ENCODE measurements at places on chromosomes 2 and 18.

DNA sequence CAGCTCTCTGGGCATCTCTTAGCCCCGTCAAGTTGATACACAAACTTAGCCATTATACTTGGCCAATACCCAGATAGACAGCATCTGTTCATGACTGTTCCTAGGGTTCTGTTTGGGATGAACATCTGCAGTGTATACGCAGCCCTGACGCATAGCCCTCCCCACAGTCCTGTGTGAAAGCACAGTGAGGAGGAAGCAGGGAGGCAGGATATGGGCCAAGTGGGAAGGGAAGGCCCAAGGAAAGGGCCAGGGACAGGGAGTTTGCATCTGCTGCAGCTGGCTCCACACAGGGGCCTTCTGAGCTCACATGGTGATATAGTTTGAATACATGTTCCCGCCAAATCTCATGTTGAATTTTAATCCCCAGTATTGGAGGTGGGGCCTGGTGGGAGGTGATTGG lies 80.2 kb downstream of the CMPK2 start:
- no peak for DNase-seq

DNA sequence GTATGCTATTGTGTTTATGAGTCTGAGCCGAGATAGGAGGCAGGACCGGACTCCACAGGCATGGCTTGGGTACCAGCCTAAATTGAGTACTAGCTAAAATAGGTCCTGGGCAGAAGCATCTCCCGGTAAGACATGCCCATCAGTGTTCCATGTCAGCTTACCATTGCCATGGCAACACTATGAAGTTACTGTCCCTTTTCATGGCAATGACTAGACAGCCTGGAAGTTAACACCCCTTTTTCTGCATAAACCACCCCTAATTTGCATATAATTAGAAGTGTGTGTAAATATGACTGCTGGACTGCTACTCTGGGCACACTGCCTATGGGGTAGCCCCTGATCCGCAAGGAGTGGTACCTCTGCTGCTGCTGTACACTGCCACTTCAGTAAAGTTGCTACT lies 1005.1 kb upstream of the FAM98A start:
- DNase-seq = no peak

DNA sequence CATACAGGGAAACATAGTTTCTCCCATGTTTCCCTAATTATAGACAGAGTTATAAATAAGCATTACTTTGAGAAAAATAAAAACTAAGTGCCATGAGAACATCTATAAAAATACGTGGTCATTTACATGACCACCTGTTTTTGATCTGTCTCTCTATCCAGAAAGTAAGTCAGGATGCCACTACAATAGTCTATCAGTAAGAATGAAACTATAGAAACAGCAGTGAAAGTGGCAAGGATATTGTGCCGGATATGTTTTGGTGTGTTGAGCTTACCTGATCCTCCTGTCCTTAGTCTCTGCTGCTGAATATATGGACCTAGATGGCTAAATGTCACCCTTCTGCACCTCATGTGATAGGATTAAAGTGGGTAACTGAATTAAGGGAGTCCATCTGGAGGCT lies 512.4 kb downstream of the LRP1B start:
- DNase-seq = no peak

GRCh38 chr2:42169874-42170521 lies 845 bp downstream of the EML4 start:
- DNase-seq = peak; percentile 40

DNA sequence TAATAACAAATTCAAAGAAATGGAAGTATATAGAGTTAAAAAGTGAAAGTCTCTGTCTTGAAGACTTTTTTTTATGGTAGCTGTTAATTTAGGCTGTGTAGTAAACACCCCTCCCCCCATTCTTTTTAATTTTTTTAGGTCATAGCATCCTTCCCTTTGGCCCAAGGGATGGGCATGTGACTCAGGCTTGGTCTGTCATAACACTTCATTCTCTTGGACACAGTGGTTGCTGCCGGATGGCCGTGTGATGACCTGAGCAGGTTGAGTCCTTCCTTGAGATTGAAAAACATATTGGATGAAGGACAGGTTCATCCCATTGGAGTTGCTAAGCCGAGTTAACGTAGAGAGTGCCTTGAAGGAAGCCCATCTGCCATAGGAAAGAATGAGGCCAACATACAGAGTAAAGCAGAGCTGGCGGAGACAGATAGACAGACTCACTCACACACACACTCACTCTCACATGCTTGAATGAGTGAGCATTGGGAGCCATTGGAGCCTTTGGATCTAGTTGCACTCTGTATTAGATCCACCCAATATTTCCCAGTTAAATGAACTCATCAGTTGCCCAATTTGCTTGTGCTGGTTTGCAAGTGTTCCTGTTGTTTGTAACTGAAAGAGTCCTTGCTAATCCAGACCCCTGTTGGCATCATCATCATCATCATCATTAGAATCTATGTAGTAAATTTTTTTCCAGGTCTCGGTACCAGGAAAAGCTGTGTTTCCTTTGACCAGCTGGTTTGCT lies 14.7 kb downstream of the NCOA1 start:
- DNase-seq = no peak

- DNase-seq = no peak
These were observed 12.1 kb upstream of the TRAF3IP1 start for GRCh38 chr2:238308177-238308576.

DNA sequence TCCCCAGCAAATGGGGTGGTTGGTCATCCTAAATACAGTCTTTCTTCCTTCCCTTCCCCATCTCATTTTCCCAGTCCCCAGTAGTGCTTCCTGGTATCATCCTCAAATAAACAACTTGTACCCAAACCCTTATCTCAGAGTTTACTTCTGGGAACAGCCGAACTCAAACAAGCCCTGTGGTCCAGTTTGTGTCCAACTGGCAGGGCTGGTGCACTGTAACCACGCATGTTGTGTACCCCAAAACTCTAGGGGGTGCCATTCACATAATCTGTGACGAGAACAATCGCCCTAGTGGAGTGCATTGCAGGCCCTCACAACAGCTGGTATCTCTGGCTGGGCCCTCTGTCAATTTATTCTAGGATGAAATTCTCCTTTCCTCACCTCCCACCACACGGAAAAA lies 366.2 kb downstream of the TNS1 start:
- no peak for DNase-seq

DNA sequence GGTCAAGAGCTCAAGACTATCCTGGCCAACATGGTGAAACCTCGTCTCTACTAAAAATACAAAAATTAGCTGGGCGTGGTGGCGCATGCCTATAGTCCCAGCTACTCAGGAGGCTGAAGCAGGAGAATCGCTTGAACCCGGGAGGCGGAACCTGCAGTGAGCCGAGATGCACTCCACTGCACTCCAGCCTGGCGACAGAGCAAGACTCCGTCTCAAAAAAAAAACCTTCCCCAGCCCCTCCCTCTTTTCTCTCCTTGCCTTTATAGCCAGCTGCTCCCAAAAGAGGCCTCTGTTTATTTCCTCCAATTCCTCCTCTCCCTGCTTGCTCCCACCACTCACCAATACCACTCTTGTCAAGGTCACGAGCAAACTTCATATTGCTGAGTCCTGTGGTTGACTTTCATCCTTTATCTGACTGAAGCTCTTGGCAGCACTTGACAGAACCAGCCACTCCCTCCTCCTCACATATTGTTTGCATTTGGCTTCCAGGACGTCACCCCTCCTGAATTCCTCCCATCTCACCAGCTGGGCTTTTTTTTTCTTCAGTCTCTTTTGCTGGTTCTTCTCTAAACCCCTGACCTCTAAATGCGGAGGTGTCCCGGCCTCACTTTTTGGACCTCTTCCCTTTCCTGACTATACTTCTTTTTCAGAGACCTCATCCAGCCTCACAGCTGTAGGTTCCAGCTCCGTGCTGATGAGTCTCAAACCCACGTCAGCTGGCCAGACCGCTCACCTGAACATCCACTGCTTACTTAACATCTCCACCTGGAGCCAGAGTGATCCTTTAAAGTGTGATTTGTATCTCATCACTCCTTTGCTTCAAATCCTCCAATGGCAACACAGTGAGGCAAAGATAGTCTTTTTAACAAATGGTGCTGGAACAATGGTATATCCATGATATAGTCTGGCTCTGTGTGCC lies 84.6 kb upstream of the CAB39 start:
- DNase-seq = no peak

GRCh38 chr2:3631161-3631850 lies 26.7 kb upstream of the ALLC start:
- no peak for DNase-seq

- no peak for DNase-seq
These were observed 206.6 kb downstream of the NDUFA10 start for GRCh38 chr2:239818531-239819011.

DNA sequence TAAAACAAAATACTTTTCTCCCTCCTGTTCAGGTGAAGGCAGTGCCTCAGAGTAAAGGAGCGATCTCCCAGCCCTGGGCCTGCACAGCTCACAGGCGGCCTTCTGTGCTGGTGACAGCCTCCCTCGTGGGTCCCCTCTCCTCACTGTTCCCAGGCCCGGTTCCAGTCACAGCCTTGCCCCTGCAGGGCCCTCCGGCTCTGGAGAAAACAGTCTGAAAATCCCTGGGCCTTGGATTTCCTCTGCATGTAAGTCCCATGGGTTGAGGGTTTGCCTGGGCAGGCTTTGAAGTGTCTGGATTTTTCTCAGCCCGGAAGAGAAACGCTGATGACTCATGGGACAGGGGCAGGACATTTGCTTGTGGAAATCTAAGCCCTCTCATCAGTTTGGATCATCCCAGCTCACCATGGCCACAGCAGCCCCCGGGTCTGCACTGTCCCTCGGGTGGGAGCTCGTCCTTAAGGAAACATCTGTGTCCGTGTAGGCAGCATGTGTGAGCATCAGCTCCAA lies 186.1 kb upstream of the RAB12 start:
- DNase-seq = no peak

DNA sequence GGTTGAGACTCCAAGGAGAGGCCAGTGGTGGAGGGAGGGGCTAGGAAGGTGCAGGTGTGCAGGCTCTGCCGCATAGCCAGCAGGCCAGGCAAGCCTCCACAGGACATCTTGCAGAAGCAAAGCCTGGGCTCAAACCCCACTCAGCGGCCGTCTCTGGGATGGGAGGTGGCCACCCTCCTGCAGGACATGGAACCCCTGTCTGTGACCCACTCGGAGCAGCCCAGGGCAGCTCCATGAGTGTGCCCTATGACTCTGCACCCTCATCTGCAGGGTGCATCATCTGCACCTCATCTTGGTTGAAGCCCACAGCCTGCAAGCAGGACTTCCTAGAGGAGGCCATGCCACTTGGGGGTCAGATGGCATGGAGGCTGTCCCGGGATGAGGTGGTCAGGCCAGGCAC lies 46.3 kb downstream of the GPC1 start:
- peak; percentile 5 for DNase-seq

GRCh38 chr2:204692790-204693189 lies 147.5 kb downstream of the PARD3B start:
- DNase-seq = no peak

DNA sequence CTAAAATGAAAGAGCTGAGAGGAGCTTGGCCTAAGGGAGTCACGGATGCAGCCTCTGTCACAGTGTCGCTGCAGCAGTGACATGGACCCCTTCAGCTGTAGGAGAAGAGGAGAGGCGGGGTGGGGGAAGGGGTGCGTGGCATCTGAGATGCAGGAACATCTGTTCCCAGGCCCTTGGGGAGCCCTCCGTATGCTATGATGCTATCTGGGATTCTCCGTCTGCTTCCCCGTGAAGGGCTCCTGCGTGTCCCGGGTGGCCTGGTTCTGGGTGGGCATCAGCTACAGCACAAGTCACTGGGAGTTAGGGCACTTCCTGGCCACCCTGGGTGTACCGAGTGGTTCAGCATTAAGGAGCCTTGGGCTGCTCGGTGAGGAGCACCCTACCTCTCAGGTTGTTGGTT lies 35.6 kb upstream of the B3GNT7 start:
- no peak for DNase-seq

DNA sequence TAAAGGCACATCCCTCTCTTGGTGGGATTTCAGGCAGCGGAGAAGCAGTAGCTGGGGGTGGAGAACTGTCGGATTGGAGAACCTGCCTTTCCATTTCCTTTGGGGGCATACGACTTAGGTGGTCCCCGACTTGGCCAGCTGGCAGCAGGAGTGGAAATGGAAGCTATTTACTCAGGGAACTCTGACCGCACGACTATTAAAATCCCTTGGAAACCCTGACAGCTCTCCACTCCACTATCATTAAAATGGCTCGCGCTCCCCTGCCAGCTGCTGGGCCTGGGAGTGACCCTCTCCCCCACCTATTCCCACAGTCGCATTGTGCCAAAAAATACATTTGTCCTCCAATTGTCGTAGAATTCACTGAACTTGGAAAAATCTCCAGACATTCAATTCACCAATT lies 77.7 kb upstream of the APCDD1 start:
- no peak for DNase-seq

DNA sequence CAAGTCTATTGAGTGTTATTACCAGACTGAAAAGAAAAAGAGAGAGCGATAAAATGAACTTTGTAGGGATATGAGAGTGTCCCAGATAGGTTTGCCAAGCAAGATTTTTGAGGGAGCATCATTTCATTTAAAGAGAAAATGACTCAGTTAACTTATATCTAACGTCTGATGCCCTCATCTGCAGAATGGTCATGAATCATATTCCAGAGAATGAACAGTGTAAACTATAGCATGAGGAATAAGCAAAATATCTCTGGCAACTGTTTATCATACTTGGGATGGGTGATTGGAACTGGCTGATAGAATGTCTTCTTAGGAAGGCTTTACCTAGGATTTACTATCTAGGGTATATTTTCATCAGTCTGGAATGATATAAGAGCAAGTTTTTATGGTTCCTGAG lies 289.4 kb downstream of the CMPK2 start:
- DNase-seq = no peak

- peak; percentile 76 for DNase-seq
These were observed 9.8 kb downstream of the RMDN2 start for GRCh38 chr2:37934591-37935513.

GRCh38 chr2:232322560-232323327 lies 55.8 kb upstream of the ALPP start:
- no peak for DNase-seq

GRCh38 chr2:105406221-105406620 lies 7.4 kb upstream of the FHL2 start:
- no peak for DNase-seq

GRCh38 chr2:234142530-234142929 lies 92.0 kb downstream of the SPP2 start:
- DNase-seq = no peak

- DNase-seq = no peak
These were observed 60.1 kb upstream of the PAX3 start for GRCh38 chr2:222358876-222359275.

GRCh38 chr2:177239932-177240630 lies 24.4 kb downstream of the NFE2L2 start:
- DNase-seq = peak; percentile 35

- DNase-seq = no peak
These were observed 218.9 kb upstream of the COPS8 start for GRCh38 chr2:236866542-236867340.

- no peak for DNase-seq
These were observed 74.0 kb downstream of the FRZB start for GRCh38 chr2:182792441-182792840.

DNA sequence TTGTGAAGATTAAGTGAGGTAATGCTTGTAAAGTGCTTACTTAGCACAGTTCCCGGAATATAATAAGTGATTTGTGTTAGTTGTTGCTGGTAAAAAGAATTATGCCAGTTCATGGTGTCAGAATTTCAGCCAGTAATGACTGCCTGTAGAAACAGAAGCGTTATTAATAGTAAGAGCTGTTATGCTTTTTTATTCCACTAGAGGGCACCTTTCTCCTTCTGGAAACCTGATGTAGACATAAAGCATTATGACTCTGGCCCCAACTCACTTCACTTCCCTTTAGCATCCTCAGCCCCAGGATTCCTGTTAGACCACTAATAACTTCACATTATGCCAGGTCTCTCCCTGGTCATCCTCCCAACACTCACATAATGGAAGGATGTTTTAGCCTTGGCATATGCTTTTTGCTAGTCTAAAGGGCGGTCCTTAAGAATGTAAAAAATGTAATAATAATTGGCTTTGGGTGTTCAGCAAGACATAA lies 34.9 kb downstream of the C18orf54 start:
- peak; percentile 46 for DNase-seq

Data from GM13976 (cell line).